ENCODE measurements at places on chromosomes 6 and 20.

DNA sequence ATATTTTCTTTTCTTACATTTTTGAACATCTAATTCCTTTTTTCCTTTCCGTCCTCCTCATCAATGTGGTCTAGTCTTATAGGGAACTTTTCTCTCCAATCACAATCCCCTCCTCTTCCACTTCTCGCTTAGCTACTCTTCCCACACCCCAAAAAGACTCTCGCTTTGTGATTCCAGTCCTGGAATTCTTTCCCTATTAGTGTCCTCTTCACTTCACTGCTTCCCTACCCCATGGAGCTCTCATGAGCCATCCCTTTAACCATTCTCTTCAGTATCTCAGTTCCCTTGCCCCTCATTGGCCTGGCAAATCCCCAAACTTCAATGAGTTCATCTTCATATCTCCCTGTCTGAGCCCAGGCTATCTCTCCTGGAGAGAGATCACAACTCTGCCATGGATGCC lies 55.3 kb upstream of the CEP85L start:
- DNase-seq = no peak

GRCh38 chr20:1431158-1431557 lies 35.5 kb downstream of the NSFL1C start:
- DNase-seq = peak; percentile 17

DNA sequence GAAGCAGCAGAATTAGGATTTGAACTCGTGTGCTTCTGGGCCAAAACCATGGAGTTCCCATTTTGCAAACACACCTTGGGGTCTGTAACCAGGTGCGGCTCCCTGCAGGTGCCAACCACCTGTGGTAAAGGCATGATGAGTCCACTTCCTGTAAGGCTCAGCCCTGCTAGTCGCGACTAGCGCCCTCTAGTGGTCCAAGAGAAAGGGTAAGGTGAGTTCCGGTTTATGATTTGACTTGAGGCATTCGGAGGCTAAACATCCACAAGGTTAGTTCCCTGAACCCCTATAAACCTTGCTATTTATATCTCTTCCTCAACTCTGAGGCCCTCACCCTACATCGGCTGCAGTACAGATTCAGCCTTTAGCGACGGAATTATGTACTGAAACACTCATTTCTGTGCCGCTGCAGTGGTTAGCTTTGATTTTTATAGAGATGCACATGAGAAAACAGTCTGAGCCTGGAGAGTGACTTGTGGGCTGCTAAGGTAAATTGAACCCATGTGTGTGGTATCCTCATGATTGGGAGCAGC lies 173.4 kb downstream of the PLCB1 start:
- peak; percentile 67 for DNase-seq

DNA sequence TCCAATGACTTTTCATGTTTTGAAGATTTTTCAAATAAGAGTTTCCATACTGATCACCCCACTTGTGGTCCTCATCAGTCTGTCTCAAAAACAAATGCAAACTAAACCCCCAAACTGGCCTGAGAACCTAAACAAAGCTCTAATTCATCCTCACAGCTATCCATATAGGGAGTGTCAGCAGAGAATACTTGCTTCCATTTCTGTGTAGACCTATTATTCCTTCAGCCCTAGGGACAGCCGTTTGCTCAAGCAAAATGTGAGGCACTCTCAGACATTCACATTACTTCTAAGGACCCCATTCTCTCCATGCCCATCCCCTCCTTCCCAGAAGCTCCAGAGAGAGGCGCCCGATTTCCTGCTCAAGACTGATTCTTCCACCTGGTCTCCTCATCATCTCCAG lies 24.6 kb downstream of the DNAAF9 start:
- no peak for DNase-seq

DNA sequence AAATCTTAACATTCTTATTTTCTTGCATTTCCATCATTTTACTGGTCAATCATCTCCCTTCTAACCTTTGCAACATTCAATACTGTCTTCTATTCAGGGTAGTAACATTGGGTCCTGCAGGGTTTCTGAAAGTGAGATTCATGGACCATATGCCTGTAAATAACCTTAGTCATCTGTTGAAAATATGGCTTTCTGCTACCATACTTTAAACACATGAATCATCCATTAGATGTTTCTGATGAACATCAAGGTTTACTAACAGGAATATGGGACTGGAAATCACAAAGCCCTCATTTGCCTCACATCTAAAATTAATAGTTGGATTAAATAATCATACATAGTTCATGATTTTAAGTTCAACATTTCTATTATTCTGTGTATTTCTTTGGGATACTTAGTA lies 475.9 kb upstream of the MARCKS start:
- no peak for DNase-seq

- peak; percentile 88 for DNase-seq
Observed at GRCh38 chr20:3818155-3819151, 1.9 kb upstream of the AP5S1 start.

- DNase-seq = peak; percentile 99
Observed at GRCh38 chr6:7680393-7681075, 45.4 kb upstream of the BMP6 start.

DNA sequence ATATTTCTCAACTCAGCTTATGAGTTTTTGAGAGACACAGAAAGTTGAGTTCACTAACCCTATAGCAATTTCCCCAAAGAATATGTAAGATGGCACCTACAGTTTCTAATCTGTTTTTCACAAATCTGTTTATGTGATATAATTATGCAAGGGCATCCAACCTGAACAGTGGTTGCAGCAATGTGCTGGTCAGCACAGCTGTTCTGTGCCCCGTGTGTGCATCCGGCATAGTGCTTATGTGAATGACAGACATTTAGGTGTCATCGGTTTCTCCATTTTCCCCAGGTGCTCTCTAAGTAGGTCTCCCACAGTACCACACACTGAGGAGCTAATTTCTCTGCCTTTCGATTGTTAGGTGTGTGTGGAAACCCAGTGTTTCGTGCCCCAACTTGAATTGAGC lies 7.7 kb upstream of the BACH2 start:
- DNase-seq = no peak

DNA sequence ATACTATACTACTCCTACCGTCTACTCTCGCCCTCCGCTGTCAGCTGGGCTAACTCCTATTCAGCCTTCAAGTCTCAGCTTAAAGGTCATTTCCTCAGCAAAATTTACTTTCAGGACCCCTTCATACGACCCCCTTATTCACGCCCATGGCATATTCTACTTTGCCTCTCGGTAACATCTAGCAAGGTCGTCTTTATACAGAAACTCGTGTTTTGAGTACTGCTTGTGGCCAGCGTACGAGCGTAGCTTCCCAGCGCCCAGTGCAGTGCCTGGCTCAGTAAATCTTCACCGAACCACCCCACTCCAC lies 546 bp downstream of the CRNKL1 start:
- no peak for DNase-seq

DNA sequence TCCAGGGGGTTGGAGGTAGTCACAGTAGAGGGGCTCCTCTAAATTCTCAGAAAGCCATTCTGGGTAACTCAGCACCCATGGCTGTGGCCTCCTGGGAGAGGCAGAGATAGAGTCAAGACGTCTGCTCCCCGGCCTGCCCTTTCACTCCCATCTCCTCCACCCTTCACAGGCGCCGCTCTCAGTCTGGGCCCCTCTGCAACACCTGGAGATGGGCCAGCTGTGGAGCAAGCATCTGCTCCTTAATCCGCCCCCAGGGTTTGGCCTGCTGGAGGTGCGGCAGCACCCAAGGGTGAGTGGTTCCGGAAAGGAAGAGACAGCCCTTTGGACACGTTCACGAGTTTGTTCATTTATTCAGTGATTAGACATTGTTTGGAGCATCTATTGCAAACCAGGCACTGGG lies 271.3 kb downstream of the BMP7 start:
- no peak for DNase-seq

- no peak for DNase-seq
Observed at GRCh38 chr6:164792666-164793065, 516.7 kb downstream of the C6orf118 start.

DNA sequence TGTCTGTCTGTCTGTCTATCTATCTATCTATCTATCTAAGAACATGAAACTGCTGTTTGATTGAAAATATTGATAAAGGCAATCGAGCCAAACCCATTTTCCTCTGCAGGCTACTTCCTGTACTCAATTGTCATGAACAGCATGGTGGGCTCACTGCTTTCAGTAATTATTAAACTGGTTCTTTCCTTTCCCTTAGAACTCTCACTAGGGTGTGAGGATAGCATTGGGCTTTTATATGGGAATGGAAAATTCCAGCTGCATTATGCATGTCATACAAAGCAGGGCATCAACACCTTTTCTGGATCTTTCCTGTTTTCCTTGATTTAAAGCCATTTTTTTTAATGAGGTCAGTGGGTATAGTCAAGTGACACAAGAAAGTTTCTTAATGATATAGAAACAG lies 161.0 kb upstream of the SYNCRIP start:
- DNase-seq = no peak

- DNase-seq = no peak
Observed at GRCh38 chr6:168765752-168766151, 324.8 kb downstream of the SMOC2 start.

DNA sequence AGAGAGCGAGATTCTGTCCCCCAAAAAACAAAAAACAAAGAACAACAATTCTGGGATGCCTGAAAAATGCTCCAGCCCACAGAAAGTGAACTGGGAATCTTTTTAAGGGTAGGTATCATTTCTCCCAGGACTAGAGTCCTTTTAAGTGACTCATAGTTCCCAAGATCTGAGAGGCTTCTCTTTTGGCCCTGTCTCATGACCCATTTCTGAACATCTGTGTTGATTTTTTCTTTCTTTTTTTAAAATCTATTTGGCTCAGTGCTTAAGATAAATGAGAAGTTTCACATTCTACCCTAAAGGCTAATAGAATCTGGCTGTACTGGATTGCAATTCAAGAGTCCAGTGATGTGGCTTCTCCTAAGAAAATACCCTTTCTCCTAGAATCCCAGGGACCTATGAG lies 217.6 kb upstream of the FOXQ1 start:
- DNase-seq = no peak

DNA sequence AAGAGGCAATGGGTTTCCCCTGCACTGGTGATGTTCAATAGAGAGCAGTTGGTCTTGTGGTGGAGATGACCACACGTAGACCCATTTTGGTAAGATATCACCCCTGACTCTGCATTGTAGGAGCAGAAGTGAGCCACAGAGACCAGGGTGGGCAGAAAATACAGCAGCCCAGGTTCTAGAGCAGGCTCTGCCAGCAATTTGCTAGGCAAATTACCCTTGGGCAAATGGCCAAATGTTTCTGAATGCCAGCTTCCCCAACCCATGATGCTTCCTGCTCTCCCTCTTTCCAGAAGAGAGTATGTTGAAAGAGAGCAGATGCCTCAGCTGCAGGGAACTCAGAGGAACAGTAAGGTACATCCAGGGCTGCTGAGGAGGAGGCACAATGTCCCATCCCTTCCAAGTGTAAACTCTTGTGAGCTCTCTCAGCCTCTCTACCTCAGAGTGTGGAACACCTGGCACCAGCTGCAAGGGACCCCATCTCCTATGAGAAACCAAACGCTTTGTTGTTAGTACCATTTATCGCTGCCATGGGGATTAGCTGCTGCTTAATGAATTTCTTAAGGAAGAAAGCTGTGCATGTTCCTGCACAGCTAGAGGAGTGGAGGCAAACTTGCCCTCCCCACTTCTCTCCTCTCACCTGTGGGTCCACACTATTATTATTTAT lies 317.5 kb upstream of the MOCS1 start:
- no peak for DNase-seq

DNA sequence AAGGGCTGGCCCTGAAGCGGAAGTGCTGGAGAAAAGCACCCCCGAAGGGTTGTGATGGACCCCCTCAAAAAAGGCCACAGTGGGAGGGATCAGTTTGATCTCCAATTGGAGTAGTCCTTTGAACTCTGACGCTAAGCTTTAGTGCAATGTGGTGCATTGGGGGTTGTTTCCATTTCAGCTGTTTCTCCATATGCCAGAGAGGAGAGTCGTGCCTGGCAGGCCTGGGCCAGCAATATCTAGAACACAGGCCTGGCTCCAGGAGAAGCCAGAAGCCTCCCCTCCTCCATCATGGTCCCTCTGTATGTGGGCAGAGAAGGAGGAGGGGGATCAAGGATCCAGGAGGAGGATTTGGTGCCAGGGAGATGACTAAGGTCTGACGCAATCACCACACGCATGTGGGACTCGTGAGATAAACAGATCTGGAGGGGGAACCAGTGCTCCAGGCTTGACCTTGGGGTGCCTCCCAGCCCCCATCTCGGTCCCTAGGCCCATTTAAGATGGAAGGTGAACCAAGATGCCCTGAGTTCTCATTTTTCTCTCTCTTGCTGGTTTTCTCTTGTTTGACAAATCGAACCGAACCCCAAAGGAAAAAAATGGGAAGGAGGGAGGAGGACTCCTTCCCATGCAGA lies 517.4 kb upstream of the JARID2 start:
- DNase-seq = peak; percentile 86

- no peak for DNase-seq
Observed at GRCh38 chr6:71979911-71980310, 93.6 kb downstream of the RIMS1 start.

DNA sequence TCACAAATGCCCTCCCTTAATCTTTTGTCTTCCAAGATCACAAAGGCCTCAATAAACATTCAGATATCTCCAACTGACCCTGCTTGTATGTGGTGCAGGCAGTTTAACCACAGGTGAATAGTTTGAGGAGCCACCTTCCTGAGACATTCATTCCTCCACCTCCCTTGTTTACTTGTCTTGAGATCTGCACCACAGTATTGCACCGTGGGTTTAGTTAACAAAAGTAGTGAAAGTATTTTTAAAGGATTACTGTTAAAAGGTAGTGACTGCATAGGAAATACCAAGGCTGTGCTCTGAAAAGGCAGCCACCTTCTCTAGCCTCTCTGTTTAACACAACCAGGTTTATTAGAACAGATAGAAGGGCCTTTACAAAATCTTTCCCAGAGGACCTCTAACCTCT lies 46.5 kb downstream of the SESN1 start:
- DNase-seq = peak; percentile 56

DNA sequence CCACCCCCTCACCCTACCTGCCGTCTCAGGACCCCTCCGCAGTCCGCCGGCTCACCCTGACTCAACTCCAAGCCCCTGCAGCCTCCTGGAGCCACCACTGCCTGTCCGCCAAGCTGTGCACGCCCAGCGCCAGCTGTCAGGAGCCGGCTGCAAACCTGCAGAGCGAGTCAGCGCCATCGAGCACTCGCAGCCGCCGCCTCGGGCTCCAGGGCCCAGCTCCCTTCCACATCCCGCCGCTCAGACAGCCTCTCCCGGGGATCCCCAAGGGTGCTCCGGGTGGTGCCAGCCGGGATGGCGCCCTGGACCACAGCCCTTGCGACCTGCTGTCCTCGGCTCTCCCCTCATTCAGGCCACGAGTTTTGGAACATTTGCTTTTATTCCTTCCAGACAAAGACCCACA lies 4.3 kb downstream of the TNNC2 start:
- DNase-seq = no peak

- no peak for DNase-seq
Observed at GRCh38 chr6:128029826-128030225, 129.0 kb upstream of the THEMIS start.

DNA sequence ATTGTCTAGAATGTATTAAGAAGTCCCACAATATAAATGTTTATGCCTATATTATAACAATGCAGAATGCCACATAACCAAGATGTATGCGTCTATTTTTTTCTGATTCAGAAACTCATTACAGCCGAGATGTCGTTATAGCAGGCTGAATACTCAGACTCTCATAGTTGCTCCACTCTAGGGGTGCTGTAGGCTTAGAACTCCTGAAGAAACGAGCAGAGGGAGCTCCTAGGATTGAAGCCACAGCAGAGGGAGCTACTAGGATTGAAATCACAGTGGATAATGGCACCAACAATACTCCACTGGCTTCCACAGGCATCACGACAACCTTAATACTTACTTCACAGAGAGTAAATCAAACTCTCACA lies 208.9 kb downstream of the KIF16B start:
- no peak for DNase-seq

- peak; percentile 89 for DNase-seq
Observed at GRCh38 chr6:153123801-153124200, 7.3 kb downstream of the RGS17 start.
